ENCODE measurements at places on chromosomes 2 and 18.

GRCh38 chr2:18105929-18106328 is 227.5 kb downstream of the KCNS3 start:
- DNase-seq, result no peak

DNA sequence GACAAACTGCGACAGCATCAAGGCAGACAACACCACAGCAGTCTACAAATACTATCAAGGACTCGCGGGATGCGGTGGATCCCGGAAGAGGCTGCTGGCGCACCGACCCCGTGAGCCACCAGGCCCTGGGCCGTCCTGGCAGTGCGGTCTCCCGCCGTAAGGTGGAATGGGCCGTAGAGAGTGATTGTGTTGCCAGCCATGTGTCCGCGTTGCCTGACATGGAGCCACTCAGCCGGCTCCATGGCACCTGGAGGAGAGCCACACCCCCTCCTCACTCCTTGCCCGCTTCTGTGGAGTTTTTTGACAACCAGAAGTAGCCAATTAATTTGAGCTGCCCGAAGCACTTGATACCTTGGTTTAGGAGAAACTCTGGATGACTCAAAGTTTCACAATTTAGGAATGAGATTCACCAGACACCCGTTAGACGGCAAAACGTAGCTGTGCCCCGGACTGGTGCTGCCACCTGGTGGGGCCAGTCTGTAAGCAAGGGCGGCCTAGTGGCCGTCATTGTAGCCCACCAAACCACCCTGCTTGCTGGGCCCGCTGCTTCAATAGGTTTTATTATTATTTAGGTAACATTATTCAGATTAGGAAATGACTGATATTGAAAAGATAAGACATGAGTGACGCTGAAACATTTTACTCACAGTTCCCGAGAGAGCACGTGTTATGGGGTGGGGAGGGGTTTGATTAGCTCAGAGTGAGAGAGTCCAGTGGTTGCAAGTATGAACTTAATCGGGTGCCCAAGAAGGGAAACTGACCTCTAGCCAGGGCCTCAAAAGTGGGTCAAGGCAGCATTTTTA is 10.2 kb upstream of the IMP4 start:
- peak; percentile 56 for DNase-seq

DNA sequence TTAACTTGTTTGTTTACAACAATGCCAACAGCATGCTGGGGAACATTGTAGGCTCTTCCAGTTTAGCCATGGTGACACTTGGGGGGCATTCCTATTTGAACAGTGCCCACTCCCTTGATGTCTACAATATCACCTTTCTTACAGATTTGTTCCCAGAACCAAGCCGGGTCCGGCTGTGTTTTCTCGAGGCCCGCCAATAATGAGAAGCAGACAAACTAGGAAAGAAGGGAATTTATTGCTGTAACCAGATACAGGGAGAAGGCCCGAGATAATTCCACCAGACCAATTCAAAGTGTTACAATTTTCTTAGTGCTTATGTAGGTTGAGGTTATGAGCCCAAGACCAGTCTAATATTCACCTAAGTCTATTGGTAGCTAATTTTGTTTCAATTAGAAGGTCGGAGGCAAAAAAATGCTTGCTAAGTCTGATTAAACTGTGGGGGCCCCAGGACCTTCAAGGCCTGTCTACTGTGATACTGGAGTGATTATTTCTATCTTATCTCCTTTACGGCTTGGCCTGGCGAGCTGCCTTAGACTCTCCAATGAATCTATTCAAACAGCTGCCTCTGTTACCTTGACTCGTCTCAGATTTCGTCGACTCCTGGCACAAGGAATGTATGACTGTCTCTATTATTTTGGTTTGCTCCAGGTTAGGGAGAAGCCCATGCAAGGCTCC is 59.1 kb upstream of the PSME4 start:
- no peak for DNase-seq

DNA sequence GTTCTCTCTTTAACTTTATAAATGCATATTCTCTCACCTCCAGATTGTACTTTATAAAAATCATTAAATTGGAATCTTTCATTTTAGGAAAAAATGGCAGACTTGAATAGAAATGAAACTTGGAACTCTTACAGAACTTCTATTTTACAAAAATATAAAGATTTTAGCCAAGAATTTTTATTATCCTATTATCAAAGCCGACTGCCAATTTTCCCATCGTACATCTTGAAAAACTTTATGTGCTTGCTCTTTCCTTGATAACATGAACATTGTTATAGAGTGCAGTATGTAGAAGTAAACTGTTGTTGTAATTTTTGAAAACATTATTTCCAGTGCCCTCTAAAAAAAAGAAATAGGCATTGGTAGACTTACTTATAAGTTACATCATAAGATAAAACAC is 475.7 kb upstream of the REG3G start:
- no peak for DNase-seq

DNA sequence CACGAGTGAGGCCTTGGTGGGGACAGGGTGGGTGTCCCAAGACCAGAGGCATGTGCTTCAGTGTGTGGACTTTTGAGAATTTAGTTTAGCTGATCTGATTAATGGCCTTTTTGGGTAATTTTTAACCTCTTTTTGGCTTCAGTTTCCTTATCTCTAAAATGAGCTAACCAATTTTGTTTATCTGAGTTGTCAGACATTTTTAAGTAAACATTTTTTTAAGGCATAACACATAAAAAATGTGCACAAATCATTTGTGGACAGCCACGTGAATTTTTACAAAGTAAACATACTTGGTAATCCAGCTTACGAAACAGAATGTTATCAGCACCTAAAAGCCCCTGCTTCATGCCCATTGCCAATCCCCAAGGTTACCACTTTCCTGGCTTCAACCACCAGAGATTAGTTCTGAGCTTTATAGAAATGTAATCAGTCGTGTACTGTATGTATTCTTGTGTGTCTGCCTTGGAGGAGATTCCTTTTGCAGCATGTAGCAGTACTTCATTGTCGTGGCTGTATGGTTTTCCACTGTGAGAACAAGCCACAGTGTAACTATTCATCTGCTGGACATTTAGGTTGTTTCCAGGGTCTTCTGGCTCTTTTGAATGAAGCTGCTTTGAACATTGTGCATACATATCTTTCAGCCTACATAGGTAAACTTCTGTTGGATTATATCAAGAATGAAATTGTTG is 8.4 kb upstream of the INO80C start:
- no peak for DNase-seq

GRCh38 chr2:240024766-240025165 is 376 bp downstream of the NDUFA10 start:
- DNase-seq, result peak; percentile 25

DNA sequence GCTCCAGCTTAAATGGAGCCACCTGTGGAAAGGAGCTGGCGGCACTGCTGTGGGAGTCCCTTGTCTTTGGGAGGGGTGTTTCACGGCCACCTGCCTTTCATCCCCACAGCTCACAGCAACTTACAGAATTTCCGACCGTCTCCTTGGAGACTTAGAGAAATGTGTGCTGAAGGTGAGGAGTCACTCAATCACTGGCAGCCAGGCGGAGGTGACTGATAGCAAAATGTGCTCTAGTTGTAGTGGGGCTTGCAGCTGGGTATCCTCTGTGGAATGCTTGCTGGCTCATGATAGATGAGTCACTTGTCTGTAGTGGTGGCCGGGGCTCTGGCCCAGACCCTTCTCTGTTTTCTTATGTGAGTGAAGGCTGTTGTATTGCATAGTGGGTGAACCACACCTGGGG is 110.7 kb downstream of the SH3RF3 start:
- no peak for DNase-seq

DNA sequence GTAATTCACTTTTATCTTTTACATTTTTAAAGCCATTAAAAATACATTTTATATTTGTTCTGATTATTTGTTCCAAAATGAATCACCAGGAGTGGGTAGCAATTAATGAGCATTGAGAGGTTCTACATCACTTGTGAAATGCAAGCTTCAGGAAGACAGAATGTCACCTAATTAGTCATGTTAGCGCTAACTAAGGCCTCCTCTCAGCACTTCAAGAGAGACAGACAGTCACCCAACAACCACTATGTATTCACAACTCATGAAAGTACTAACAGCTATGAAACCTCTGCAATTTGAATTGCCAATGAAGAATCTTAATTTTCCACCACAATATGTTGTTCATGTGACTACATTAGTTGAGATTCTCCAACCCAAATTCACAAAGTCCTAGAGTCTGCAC is 611.0 kb downstream of the KCNJ3 start:
- no peak for DNase-seq

DNA sequence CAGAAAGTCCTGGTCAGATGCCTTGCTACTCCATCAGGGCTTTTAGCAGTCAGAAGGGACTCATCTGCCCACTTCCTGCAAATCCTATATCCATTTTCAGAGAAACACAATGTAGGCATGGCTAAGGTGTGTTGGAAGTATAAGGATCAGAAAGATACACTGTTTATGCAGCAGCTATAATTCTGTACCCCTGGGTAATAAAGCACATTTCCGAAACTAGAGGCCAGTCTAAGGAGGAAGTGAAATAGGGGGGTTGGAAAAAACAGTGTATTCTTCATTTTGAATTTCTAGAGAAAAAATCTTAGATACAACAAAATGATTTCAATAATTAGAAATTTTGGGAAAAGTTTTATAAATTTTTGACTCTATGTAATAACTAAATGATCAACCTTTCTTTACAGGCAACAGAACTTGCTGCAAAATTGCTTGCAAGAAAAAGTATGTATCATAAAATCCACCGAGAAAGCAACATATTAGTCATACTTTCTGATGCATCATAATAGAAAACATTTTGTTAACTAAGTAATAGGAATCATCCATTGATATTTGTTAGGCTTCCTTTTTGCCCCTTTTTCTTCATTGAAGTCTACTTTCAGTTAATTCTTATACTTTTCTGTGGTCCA is 47.4 kb downstream of the FSIP2 start:
- no peak for DNase-seq

- no peak for DNase-seq
Measured at GRCh38 chr2:74373221-74373676, 6.9 kb downstream of the DCTN1 start.

DNA sequence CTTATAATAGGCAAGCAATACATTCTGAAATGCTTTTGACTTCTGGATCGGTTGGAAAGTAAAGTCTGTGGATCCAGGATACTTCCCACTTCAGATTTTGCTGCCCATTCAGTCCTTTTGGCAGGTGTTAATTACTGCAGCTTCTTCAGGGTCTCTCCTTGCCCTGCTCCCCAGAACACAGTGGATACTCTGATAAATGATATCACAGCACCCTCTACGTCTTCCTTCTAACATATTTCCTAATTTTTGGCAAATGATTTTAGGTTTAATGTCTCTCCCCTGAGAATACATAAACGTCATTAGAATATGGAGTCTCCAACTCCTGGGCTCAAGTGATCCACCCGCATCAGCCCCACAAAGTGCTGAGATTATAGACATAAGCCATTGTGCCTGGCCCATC is 249.8 kb downstream of the NYAP2 start:
- no peak for DNase-seq

DNA sequence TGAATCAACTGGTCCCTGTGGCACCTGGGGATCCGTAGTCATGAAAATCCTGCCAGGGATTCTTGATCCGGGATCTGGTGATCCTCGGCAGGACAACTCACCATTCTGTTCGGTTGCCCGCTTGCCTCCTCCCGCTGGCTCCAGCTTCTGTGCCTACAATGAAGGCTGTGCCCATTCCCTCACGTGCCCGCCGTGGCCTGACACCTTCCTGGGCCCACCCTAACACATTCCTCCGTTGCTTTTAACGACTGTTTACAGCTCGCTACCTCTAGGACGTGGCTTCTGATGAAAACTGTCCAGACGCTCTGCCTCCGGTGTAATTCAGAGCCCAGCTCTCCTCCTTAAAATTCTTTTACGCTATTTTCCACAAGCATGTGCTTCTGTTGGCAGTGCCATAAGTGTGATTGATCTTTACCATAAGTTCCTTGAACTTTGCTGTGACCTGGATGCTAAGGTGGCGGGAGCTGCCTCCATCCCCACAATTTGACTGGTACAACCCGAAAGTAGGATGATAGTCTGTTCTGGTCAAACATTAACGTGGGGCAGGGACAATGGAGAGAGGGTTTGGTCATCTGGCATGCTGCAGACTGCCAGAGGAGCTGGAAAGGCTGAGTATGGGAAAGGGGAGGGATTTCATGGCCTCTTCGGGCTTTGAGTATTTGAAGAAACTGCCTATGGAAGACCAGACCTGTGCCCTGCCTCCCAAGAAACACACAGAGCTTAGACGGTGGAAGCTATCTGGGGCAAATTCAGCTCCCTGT is 206.8 kb upstream of the TNP1 start:
- DNase-seq, result no peak

- DNase-seq, result no peak
Measured at GRCh38 chr2:229027353-229028105, 243.6 kb downstream of the PID1 start.

DNA sequence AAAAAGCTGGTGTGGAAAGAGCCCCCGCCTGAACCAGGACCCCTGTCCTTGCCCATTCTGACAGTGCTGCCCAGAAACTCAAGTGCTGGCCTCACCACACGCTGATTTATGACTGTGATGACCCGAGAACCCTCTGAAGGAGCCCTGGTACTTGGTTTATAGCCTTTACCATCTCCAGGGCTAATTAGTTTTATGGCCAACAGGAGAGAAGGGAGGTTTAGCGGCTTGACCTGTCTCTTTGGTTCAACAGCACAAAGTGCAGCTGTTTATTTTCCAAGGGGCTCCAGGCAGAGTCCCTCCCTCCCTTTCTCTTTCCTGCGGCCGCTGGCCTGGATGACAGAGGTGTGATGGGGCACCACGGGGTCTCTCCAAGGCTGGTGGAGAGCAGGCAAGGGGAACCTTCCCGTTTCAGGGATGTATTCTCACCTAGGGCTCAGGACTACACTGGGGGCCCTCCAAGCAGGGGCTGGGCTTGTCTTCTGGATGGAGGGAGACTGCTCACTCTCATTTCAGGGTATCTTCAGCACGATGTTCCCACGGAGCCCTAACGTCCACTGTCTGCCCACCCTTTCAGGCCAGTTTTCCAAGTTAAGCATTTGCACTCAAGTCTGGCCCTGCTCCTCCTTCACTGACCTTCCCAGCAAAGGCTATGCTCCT is 174.2 kb upstream of the GLI2 start:
- no peak for DNase-seq

DNA sequence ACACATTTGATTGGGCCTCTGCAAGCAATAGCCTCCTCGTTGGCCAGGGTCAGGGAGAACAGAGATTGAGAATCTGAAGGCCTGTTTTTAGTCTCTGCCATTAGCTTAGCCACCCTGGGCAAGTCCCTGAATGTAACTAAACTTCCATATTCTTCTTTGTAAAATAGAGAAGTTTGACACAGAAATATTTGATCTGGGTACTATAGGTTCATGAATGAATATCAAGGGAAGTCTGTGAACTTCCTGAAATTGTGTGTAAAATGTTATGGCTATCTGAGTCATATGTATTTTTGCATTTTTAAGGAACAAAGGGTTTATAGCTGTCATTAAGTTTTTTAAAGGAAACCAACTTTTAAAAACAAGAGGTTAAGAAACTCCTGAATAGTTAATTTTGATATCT is 23.2 kb downstream of the RND3 start:
- DNase-seq, result no peak

DNA sequence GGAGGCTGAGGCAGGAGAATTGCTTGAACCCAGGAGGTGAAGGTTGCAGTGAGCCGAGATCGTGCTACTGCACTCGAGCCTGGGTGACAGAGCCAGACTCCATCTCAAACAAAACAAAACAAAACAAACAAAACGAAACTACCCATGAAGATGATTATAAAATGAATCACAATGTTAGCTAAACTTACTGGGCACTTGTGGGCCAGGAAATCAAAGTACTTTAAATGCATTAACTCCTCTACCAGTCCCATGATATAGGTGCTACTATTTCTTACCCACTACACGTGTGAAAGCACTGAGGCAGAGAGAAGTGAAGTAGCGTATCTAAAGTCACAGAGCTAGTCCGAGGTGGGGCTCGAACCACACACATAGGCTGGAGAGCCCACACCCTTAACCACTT is 53.6 kb downstream of the POLE4 start:
- no peak for DNase-seq

GRCh38 chr2:65069439-65069824 is 13.2 kb downstream of the CEP68 start:
- DNase-seq, result no peak

Measured in CD4-positive, alpha-beta T cell (primary cell).